ENCODE measurements at places on chromosomes 11 and 22. TPM values are rescaled to one million over a fixed set of nuclear protein-coding genes. Genes with fewer than 3 reads are reported as not detected.

The CASTOR1 gene
- 8.2 TPM for total RNA-seq

The LAMTOR1 gene
- 80.3 TPM for total RNA-seq

The TEX12 gene
- total RNA-seq, result 0.54 TPM

The CRYBA4 gene
- total RNA-seq, result not detected

- no peak for DNase-seq
Measured at GRCh38 chr11:131219646-131220045, 150.8 kb upstream of the NTM start.

DNA sequence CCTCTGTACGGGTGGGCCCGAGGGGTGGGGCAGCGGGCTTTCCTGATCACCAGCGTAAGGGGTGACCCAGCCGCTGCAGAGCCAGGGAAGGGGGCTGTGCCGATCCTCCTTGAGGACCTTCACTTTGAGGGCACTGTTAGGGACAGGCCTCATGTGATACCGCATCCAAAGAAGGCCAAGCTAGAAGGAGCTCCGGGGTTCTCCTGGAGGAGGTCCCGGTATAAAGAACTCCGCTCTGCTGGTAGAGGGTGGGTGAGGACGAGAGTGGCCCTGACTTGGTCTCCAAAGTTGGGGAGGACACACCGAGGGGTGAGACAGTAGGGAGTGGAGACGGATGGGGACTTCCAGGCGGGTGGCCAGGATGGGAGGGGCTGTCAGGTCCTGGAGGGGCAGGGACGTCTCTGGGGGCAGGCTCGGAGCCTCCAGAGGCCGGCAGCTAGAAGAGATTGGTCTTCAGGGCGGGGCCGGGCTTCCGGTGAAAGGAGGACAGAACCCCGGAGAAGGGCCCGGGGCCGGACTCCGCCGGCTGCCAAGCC lies 4.6 kb downstream of the PHOX2A start:
- DNase-seq, result peak; percentile 85

DNA sequence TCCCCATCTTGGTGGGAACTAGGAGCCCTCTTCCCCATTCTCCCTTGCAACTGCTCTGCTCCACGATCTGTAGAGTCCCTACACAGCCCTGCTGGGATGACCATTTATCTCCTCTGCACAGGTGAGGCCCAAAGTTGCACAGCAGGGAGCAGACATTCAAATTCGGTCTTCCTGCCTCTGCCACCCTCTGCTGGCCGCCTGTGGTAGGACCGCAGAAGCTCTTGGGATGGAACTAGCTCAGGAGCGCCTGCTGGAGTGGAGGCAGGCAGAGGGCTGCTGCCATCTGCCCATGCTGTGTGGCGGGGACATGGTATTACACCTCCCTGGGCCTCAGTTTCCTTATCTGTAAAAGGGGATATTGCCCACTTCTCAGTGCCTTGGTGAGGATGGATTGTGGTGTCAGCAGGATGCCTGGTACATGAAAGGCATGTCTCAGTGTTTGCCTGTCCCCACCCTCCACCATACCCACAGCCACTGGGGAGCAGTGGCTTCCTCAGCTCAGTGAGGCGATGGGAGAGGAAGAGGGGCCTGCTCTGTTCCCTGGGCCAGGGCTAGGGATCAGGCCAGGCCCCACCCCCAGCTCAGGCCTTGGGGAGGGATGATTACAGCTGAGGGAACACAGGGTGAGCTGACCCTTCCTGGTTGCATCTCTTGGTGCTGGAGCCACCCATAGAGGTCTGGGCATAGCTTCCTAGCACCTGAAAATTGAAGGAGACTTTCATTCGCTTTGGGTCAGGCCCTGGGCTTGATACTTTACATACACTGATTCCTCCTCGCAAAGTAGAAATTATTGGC lies 11.3 kb upstream of the OMP start:
- DNase-seq, result no peak

DNA sequence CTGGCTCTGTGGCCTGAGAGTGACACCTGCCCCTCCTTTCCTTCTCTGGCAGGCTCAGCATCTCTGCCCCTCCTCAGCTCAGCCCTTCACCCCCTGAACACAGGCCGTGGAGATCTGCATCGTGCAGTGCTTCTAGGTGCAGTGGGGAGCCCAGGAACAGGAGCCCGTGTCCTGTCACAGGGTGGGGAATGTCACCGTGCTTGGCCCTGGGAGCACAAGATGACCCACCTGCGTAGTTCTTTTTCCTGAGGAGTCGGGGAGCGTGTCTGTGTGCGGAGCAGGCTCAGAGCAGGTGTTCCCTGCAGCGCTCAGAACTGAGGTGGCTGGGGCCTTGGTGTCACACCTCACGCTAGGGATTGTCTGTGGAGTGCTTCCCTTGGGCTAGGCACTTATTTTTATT lies 10.6 kb downstream of the TBC1D22A start:
- DNase-seq, result no peak

- no peak for DNase-seq
Measured at GRCh38 chr11:65356394-65356972, 1.9 kb downstream of the TIGD3 start.

DNA sequence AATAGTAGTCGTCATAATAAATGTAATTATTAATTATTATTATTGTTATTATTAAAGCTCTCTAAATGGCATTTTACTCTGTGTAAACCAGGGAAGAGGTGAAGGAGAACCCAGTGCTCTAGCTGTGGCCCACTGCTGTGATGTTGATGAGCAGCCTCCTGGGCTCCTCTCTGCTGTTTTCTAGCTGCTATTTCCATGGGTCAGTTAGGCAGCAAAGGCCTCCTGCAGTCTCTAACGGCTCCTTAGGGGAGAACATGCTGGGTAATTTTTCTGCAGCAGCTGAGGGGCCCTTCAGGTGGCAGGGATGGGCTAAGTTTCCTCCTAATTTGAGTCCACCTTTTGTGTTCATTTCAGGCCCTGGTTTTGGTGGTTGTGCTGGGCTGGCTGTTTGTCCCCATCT lies 24.6 kb downstream of the SLC5A1 start:
- no peak for DNase-seq

GRCh38 chr11:85874265-85874664 lies 19.1 kb downstream of the CCDC83 start:
- DNase-seq, result no peak
